ENCODE measurements at places on chromosomes 1 and 21.

- DNase-seq, result no peak
Measured at GRCh38 chr1:110242731-110243130, 32.6 kb downstream of the KCNC4 start.

- no peak for DNase-seq
Measured at GRCh38 chr1:43034195-43034658, 75.6 kb upstream of the SLC2A1 start.

DNA sequence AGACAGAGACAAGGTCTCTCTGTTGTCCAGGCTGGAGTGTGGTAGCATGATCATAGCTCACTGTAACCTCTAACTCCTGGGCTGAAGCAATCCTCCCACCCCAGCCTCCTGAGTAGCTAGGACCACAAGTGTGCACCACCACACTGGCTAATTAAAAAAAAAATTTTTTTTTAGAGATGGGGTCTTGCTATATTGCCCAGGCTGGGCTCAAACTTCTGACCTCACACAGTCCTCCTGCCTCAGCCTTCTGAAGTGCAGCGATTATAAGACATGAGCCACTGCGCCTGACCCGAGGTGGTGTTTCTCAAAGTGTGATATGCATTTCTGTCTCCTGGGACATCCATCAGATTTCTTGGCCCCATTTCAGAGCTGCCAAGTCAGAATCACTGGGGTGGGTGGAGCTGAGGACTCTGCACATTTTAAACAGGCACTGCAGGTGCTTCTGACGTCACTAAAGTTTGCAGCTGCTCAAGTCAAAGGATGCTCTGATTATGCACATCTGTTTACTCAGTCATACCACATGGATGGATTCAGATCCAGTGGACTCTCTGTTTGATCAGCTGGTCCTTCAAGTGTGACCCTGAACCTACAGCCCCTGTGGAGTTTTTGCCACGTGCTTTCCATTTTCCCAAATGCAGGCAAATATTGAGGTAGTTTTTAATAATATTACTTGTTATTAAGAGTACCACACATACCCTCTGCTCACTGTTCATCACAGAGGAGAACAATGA, 21.4 kb downstream of the TGFB2 start:
- no peak for DNase-seq

DNA sequence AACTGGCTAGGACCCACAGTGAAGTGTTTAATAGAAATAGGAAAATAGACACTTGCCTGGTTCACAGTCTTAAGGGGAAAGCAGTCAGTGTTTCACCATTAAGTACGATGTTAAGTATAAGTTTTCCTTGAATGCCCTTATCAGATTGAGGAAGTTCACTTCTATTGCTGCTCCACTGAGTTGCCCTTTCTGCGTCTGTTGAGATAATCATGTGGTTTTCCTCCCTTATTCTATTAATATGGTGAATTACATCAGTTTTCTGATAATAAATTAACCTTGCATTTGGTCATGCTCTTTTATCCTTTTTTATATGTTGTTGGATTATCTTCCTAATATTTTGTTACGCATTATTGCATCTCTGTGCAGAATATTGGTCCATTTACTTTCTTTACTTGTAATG, 21.4 kb downstream of the UTS2 start:
- DNase-seq, result no peak

- DNase-seq, result peak; percentile 46
Measured at GRCh38 chr1:161001525-161001924, 19.4 kb downstream of the F11R start.

- DNase-seq, result no peak
Measured at GRCh38 chr1:66927528-66927927, 2.7 kb downstream of the MIER1 start.

DNA sequence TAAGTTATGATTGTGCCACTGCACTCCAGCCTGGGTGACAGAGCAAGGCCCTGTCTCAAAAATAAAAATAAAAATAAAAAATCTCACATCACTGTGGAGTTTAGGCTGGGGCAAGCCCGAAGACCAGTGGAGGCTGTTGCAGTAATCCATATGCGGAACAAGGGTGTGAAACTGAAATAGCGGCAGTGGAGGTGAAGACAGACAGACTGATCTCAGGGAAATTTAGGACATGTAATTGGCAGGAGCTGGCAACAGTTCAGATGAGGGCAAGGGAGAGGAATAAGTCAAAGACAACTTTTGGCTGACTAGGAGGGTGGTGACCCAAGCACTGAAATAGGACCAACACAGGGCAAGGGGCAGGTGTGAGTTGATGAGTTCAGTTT, 8.4 kb downstream of the ARMH1 start:
- DNase-seq, result no peak

- DNase-seq, result no peak
Measured at GRCh38 chr1:224856973-224857372, 72.5 kb upstream of the DNAH14 start.

- DNase-seq, result no peak
Measured at GRCh38 chr1:82263396-82263795, 462.7 kb downstream of the ADGRL2 start.

GRCh38 chr21:46622226-46622625, 13.2 kb upstream of the PRMT2 start:
- no peak for DNase-seq

DNA sequence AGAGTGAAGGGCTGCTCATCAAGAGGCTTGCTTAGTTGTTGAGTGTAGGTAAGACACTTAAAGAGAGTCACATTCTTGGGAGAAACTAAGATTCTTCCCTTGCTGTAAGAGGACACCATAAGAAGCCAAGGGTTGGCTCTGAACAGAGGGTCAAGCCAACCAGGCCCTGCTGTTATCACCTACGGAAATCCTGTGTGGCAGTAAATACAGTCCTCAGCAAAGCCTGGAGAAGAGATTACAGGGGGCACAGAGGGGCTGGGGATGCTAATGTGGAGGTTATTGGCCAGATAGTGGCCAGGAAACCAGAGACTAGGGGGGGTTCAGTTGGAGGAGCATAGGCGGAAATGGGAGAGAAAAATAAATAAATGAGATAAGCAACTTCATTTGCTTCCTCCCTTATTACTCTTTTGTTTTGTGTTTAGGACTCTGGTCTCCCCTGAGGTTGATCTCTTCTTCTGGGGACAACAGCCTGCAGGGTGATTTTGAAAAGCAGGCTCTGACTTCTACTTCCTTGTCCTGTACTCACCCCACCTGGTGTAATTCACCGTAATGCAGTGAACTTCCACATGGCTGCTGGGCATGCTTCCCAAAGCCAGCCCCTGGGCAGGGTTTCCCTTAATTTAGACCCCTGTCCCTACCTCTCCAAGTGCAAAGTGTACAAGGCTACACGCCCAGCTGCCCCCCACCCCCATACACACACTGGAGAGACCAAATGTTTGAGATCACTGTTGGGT, 40.9 kb downstream of the MTARC1 start:
- no peak for DNase-seq

- peak; percentile 19 for DNase-seq
Measured at GRCh38 chr1:223189903-223190724, 47.1 kb upstream of the TLR5 start.

GRCh38 chr1:43450251-43450941, 3.3 kb downstream of the HYI start:
- no peak for DNase-seq

DNA sequence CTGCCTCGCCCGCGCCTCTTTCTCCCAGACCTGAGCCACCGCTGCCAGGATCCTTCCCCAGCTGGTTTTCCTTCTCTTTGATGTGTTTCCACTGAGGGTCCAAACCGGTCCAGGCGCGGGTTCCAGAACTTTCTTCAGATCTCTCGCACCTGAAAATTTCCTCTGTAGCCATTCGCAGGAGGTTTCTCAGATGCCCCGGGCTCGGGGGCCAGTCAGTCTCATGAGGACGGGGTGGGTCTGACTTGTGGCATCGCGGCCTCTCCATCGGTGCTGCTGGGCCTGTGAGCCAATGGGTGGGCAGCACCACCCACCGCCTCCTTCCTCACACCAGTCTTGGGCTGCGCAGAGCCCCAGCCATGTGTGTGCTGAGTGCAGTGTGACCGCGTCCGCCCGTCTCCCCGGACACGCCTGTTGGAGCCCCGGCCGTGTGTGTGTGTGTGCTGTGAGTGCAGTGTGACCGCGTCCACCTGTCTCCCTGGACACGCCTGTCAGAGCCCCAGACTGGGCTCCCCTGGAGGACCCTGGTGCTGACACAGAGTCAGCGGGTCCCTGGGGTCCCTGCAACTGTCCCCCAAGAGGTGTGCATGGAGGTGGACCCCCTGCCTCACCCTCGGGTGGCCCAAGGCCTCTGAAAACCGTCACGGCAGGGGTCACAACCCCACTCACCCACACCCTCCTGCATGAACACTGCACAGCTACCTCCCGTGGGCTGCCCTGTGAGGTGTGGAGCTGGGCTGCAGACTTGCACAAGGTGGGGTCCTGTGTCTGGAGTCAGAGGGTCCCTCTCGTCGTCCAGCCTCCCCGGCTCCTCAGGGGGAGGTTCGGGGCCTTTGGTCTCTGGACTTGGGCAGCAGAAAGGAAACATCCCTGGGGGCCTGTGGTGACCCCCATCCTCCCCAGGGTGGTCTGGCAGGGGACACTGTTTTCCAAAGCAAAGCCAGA, 20.2 kb downstream of the COL18A1 start:
- no peak for DNase-seq

DNA sequence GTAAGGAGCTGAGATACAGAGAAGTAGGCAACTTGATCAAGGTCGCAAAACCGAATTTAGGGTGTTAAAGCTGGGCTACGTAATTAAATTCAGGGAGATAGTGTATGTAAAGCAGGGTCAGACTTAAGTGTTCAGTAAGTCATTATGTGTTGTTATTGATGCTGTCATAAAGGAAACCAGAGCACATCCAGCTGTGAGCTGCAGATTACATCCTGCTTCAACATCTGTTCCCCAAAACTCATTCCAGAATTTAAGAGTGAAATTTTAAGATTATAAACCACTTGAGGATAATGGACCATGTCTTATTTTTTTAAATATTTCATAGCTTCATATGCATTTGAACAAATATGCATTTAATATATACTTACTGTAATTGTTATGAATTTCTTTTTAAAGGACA, 49.7 kb downstream of the IVNS1ABP start:
- no peak for DNase-seq

- no peak for DNase-seq
Measured at GRCh38 chr1:32219022-32219421, 3.1 kb downstream of the TMEM234 start.

GRCh38 chr1:232074265-232074664, 447.7 kb downstream of the DISC1 start:
- peak; percentile 33 for DNase-seq

DNA sequence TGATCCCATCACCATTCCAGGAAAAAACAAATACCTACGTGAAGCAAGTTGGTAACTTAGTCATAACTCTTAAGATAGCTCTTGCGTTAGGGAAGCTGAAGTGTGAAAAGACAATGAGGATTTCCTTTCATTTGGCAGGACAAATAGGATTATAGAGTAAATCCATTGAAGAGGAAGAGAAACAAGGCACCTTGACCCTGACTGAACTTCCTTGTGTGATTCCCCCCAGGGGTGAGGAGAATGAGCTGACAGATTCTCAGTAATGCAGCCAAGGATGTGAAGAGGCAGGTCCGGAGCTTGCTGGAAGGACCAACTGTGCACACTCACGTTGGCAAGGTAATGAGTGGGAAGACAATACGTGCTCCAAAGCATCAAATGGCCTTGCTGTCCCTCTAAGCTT, 55.0 kb upstream of the HMCN1 start:
- no peak for DNase-seq

GRCh38 chr1:178057912-178058534, 35.9 kb upstream of the RASAL2 start:
- DNase-seq, result peak; percentile 51

All from adipocyte (in vitro differentiated cells).